Activated CD4-positive, alpha-beta T cell treated with anti-CD3 and anti-CD28 coated beads, Interleukin-2, Interleukin-6, amounts not matched to agents 100 ng/mL and 50 ng/mL, durations not matched to agents 16 hours and 8 hours (primary cell): ENCODE measurements at places on chromosomes 16 and 17.

GRCh38 chr17:8225813-8226535 lies 15.6 kb upstream of the AURKB start:
- DNase-seq: peak; percentile 92

GRCh38 chr16:85386467-85387170 lies 226.5 kb upstream of the GSE1 start:
- DNase-seq: no peak

DNA sequence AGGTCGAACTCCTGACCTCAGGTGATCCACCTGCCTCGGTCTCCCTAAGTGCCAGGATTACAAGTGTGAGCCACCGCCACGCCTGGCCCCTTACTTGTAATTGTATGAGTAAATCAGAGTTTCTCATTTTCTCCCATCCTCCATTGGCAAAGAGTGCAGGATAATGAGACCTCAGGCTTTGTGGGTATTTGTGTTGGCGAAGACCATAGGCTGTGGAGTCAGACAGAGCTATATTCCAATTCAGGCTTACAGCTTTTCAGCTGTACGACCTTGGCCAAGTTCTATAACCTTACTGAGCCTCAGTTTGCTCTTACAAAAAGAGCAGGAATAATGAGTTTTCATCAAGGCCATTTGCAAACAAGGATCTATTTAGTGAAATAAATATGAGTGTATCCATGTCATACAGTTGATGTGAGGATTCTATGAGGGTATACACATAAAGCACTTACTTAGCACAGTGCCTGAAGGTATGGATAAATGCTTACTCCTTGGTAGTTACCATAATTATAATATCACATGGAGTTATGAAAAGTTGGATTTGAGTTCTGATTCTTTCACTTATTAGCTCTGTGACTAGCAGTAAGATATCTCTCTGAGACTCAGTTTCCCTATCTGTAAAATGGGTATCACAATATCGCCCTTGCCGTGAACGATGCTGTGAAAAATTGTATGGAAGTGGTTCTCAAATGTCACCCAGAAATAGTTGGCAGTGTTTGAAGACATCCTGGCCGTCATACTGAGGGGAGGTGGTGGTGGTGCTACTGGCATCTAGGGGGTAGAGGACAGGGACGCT lies 25.6 kb upstream of the CPPED1 start:
- no peak for DNase-seq

DNA sequence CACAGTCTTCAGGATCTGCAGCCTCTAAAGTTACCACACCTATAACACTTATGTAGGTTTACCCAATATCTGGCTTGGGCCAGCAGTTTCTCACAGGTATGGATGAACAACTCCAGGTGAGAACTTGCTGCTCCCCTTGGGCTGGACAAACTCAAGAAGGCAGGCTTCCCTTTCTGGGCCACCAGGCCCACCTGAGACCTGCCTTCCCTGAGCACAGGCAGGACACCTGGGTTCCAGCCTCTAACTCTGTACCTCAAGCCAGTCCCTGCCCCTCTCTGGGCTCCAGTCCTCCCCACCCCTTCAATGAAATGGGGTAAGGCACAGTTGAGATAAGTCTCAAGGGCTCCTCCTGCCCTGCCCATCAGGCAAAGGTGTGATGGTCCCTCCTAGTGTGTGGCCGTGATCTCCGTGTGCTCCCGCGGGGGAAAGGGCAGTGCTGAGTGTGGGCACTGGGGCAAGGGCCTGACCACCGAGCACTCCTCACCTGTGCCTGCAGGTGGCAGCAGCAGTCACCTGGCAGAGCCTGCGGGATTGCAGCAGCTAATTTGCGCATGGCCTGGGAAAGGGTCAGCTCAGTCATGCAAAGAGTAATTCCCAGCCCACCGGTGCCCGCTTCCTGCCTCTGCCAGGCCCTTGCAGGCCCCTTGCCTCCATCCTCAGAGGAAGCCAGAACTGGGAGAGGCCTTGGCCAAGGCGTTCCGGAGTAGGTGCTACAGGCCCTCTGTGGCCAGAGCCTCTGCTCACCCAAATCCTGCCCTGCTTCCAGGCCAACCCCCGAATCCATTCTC lies 28.2 kb upstream of the ADGRG1 start:
- DNase-seq: peak; percentile 75

DNA sequence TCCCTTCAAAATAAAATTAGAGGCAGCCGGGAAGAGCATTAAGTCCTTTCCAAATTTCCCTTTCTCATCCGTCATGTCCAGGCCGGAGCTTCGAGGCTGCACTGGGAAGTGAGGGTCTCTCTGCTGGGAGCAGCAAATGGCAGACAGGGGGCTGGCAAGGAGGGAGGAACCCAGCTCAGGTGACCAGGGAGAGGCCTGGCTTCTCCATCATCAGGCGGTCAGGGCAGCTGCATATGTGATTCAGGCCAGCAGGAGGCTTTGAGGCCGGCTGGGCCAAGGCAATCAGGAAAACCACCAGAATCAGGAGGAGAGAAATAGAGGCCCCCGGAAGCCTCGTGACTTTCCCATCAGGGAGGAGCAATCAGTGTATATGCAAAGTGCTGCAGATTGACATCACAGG lies 85.0 kb upstream of the RPL38 start:
- no peak for DNase-seq

DNA sequence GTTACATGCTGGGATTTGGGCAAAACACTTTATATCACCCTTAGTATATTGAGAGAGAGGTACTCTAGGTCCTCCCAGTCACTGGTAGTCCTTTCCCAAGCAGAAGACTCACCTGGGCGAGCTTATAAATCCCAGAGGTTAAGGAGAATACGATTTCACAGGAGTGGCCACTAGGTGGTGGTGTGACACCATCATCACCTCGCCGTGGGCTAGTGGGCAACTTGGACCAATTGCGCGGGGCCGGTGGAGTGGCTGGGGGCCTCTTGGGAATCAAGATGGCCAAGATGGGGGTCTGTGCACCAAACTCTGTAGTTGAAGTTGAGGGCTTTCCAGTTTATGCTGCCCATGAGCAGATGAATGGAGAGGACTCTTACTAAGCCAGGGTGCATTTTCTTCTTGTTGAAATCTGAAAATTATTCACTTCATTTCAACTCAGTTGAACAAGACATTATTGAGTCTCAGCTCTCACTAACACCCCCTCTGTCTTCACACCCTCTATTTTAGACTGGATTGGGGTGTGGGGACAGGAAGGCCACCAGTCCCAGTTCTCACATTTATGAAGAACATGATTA lies 38.2 kb upstream of the PIRT start:
- DNase-seq: peak; percentile 44

- DNase-seq: no peak
Measured at GRCh38 chr17:57888311-57889216, 38.7 kb upstream of the MRPS23 start.

GRCh38 chr17:59479141-59479540 lies 86.3 kb upstream of the DHX40 start:
- no peak for DNase-seq

DNA sequence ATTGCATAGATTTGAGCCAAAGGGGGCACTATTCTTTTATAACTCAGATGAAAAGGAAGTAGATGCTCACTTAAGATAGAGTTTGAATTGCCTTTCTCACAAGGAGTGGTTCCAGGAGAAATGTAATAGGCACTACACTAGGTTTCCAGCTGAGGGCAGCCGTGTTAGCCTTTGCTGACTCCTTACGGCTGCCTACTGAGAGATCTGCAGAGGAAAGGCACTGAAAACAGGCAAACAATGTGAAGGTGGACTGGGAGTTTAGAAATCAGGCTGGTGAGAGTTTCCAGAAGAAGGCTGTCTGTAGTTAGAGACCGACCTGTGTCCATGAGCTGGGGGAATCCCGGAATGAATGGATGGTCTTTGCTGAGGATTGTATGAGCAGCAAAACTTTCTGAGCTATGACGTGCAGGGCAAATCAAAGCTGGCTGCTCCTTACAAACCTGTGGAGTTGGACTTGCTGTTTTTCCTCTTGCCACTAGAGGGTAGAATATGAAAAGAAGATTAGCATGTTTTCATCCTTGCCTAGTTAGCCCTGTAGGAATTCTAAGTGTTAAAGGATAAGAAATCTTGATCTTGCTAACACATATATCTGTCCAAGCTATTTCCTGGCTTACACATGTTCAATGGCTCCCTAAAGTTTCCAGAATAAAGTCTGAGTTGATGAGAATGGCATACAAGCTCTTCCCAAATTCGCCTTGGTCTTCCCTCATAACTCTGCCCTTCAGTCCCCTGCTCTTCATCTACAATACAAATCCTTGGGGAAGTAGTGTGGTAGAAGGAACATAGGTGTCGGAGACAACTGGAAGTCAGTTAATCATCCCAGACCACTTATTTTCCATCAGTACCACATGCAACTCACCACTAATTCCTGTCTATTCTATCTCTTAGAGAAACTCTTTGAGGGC lies 20.1 kb upstream of the TAOK1 start:
- peak; percentile 63 for DNase-seq

DNA sequence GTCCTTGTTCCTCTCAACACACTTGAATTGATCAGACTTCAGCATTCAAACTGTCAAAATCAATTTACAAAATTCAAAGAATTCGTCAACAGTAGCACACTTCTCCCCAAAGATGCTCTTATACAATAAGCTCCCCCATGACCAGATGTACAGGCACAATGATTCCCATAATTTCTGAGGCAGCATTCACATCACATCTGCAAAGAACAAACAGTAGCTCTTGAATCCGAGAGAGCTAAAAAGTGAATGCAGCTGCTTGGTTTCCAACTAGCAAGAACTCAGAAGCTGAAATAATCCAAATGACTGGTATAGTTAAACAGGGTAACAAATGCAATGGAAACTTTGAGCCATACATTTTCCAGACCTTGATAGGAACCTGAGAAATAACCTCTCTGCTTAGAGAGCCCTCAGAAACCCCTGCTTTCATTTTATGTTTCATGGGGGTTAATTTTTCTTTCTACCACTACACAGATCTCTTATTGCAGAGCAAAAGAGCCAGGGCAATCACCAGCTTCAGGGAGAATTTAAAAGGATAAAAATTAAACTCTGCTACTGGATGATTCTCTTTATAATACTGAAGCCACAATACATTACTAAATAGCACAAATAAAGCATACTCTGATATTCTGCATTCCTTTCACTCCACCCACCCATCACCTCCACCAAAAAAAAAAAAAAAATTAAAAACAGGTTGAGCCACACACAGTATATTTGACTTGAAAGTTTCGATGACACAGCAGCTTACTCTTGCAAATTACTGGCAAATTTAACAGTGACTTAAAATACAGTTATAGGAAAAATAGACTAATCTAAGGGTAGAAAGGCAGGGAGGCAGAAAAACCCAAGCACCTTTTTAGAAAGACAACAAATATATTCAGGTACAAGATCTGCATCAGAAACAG lies 23.1 kb upstream of the TMEM97 start:
- peak; percentile 28 for DNase-seq

DNA sequence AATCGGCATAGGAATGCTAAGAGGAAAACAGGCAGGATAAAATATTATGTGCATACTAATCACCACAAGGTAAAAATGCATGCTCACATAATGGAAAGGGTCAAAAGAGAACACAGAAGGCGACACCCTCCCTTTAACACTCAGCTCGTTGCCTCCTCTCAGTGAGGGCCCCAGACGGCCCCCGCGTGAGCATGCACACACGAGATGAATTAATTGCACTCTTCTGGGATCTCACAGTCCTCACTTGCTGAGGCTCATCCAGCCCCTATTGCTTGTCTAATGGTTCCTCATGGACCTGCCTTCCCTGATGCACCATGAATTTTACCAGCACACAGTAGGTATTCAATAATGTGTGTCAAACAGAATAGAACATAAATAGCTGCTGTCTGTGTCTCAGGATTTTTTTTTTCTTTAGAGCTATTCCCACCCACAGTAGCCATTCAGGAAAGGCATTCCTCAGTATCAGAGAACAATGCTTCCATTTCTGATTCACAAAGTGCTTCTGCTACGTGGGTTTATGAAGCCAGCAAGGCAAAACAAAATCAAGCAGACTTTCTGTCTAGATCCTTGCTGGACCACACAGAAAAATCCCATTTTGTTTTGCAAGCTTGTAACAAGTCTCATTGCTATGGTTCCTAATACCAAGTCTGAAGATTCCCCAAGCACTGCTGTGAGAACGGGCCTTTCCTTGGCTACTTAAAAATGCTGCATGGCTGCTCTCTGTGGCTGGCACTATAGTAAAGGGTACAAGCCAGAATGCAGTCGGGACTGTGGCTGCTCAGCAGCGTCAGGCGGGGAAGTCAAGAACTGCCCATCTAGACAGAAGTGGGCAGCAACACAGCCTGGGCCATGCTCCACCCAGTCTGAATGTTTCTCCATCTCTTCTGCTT lies 43.6 kb downstream of the TOM1L2 start:
- DNase-seq: no peak

- peak; percentile 55 for DNase-seq
Measured at GRCh38 chr17:59746849-59747445, 39.5 kb downstream of the VMP1 start.

GRCh38 chr16:55645986-55646385 lies 9.8 kb upstream of the SLC6A2 start:
- no peak for DNase-seq

- DNase-seq: no peak
Measured at GRCh38 chr16:6032438-6032837, 934.8 kb upstream of the EEF2KMT start.

DNA sequence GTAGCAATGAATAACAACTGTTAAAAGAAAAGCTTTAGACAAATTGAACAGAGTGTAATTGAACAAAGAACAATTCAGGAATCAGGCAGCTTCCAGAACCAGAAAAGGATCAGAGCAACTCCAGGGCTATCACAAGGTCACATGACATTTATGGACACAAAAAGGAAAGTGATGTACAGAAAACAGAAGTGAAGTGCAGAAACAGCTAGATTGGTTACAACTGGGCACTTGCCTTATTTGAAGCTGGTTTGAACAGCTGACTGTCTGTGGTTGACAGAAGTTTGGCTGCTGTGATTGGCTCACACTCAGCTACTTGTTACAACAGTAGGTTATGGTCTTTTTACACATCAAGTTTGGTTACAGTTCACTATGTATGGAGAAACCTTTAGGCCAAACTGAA lies 14.8 kb downstream of the EFCAB5 start:
- DNase-seq: no peak

DNA sequence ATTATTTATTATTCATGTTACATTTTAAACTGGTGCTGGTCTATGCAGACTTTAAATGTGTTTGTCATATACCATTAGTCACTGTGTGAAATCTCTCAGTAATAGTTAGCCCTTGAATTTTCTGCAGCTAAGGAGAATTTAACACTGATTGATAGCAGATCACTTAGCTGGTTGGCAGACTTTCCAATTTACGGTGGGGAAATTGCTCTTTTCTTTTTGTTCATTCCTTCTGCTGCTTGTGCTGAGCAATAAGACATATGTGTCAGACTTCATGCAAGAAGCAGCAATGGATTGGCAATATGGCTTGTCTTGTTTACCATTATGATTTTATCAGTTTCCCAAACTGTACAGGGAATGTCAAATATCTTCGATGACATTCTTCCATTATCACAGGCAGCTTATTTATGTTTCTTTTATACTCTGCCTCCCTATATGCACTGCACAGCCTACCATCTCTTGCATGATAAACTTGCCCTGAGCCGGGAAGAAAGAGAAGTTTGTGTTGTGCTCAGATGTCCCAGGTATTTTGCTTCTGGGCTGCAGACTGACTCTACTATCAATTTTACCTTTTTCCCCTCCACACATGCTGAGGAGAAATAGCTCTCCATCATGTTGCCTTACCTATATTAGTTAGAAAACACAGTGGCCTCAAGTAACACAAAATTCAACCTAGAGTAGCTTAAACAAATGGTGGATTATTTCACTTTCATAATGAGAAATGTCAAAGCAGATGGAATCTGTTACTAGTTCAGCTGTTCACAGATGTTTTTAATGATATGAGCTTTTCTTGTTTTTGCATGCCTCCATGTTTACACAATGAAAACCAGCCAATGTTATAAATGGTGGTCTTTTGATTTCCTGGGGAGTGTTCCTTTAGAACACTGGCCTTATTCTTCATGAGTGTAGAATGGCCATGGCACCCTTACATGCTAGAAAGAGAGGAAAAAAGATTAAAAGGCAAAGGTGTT lies 968.1 kb upstream of the GOT2 start:
- DNase-seq: no peak
